ENCODE measurements at places on chromosomes 3 and 15. TPM values are rescaled to one million over a fixed set of nuclear protein-coding genes. Genes with fewer than 3 reads are reported as not detected.
A peak's percentile ranks its signal among the peaks of the same experiment; 100 is the strongest.

- no peak for DNase-seq
Measured at GRCh38 chr3:123449102-123449996, 459 bp upstream of the ADCY5 start.

GRCh38 chr3:38878646-38879045 is 62.6 kb upstream of the SCN10A start:
- DNase-seq = no peak

DNA sequence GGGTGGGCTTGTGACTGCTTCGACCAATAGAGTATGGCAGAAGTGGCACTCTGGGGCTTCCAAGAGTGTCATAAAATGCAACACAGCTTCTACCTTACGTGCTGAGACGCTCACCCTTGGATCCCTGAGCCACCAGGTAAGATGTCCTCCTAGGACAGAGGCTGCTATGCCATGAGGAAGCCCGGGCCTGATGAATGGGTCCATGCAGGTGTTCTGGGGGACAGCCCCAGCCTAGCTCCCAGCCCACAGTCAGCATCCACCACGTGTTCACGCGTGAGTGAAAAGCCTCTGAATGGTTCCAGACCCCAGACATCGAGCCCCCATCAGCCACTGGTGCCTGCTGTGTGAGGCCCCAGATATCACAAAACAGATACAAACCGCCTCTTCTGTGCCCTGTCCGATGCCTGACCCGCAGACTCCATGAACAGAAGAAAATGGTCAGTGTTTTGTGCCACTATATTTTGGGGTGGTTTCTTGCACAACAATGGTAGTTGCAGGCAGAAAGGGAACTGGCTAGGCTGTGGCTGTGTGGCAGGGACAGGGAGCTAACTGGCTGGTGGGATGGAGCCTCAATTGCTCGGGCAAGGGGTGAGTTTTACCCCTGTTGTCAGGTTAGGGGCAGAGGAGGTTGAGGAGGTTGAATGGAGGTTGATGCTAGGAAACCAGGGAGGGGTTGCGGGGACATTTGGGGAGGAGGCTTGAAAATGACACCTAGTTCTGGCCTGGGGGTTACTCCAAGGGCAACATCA is 92.2 kb downstream of the LINGO1 start:
- DNase-seq = peak; percentile 59

- no peak for DNase-seq
Measured at GRCh38 chr15:98164571-98164970, 204.1 kb downstream of the ARRDC4 start.

GRCh38 chr3:24907106-24907505 is 412.5 kb upstream of the THRB start:
- DNase-seq = no peak

GRCh38 chr3:23390446-23390845 is 187.3 kb downstream of the UBE2E2 start:
- no peak for DNase-seq

- DNase-seq = no peak
Measured at GRCh38 chr15:77402740-77403379, 17.0 kb downstream of the PEAK1 start.

GRCh38 chr3:53721187-53722119 is 124.8 kb downstream of the CHDH start:
- DNase-seq = no peak

DNA sequence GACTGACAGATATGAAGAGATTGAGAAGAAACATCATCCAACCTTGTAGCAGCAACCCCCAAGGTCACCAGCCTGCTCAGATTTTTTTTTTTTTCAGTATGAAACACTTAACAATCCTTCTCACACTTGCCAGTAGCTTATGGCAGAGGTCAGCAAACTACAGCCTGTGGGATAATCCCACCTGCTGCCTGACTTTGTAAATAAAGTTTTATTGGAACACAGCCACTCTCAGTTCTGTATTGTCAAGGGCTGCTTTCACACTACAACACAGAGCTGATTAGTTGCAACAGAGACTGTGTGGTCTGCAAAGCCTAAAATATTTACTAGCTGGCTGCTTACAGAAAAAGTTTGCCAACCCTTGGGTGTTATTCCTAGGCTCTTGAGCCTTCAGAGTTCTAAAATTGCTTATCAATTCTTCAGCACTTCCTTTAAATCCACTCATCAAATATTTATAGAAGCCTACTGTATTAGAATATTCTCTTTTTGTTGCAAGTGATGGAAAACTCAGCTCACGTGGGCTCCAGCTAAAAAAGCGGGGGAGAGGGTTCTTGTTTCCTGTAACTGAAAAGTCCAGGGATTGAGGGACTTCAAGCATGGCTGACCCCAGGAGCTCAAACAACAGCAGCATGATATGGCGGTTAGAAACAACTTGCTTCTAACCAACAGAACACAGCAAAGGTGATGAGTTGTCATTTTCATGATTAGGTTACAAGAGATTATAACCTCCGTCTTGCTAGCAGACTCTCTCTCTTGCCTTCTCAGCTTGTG is 246.1 kb downstream of the SHQ1 start:
- DNase-seq = no peak

GRCh38 chr3:197297002-197297401 is 1.4 kb downstream of the DLG1 start:
- DNase-seq = no peak

DNA sequence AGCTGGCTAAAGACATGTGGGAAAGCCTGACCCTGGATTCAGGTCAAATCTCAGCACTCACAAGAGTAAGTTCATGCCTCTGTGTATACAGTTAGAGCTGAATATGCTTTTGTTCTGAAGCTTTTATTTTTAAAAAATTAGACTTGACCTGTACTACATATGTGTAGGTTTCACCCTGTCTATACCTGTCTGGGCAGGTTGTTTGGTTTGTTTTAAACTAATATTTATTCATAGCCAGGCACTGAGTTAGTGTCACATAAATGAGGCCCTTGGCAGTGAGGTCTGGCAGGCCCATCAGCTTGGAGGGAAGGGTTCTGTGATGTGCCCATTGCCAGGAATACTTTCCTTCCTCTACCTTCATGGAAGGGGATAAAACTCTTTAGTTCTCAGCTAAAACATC is 1.9 kb downstream of the DNAJA4 start:
- DNase-seq = no peak

GRCh38 chr15:88243895-88244787 is 12.4 kb downstream of the NTRK3 start:
- peak; percentile 15 for DNase-seq

GRCh38 chr15:76345583-76345879 is 9.0 kb downstream of the ISL2 start:
- no peak for DNase-seq

- no peak for DNase-seq
Measured at GRCh38 chr3:100591411-100591810, 18.0 kb upstream of the ADGRG7 start.

- no peak for DNase-seq
Measured at GRCh38 chr15:60043744-60044435, 39.8 kb downstream of the FOXB1 start.

DNA sequence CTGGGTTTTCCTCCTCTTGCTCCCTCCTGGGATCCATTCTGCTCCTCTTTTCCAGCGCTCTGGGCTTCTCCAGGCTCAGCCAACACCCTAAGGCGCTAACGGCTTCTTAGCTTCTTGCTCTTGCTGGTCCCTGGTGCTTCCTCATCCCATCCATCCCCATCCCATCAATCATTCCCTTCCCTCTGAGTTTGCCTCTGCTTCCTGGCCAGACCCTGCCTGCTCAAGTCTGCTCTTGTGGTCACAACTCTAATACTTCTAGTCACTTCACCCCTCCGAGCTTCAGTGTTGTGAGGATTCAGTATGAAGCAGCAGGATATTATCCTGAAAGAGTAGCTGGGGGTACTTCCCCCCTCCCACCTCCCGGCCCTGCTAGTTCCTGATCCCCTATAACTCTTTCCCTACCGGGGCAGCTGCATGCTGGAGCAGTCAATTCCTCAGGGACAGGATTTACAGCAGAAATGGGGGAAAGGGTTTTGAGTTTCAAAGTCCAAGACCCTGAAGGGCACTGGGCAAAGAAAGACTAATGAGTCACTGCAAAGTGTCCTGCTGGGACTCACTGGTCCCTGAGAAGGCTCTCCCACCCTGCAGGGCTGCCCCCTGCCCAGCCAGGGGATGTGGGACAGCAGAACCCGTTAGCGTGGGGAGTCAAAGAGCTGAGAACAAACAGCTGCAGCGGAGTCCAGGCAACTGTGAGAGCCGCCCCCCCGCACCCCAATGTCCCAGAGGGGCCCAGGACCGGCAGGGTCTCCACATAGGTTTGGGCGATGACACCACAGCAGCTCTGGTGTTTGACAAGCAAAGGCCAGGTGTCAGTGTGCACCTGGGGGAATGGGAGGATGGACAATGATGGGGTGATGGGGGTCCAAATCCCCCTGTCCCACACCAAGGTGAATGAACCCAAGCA is 2.3 kb upstream of the SYNM start:
- peak; percentile 75 for DNase-seq

DNA sequence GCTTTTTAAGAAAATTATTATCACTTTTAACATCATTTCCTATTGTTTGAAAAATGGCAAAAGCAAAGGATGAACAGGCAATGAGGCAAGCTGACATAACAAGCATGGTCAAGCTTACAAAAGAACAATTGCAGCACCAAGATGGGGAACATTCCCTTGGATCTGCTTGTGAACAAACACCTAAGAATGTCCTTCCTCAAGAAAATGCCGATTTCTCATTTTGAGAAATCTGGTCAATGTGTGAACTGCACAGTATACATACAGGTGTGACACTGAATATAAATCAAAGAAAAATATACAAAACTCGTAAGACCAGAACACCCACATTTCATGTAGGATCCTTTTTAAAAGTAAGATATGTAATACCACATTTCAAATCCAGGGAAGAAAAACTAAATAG is 58.9 kb downstream of the LRRFIP2 start:
- no peak for DNase-seq

GRCh38 chr3:133662278-133662651 is 524 bp upstream of the TOPBP1 start:
- no peak for DNase-seq

DNA sequence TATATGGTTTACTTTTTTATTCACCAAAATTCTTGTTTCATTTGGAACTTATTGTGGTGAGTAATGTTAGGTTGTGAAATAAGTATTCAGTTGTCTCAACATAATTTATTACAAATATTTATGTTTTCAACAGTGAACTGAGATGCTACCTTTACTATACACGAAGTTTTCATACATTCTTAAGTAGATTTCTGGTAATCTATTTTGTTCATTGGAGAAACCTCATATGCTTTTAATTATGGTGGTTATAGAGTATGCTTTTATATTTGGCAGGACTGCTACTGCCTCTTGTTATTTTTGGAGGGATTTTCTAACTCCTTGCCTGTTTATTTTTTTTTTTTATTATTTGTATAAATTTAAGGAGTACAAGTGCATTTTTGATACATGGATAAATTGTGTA is 253.1 kb downstream of the NLGN1 start:
- no peak for DNase-seq

DNA sequence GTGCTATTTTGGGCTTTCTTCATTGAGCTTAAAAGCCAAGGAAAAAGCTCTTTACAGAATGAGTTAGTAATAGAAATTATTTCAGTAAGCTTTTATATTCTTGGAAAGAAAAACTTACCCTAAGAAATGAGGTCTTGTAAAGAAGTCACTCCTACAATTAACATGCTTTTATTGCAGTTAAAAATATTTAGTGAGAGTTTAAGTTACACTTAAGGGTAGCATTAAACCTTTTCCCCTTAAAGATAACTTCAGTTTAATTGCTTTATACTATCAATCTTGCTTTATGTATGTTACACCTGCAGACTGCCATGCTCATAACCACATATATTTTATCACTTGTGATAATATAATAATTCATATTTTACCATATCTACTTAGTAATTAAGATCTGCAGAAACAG is 426.2 kb downstream of the PLCL2 start:
- no peak for DNase-seq

GRCh38 chr15:96860741-96861140 is 530.2 kb downstream of the NR2F2 start:
- no peak for DNase-seq

DNA sequence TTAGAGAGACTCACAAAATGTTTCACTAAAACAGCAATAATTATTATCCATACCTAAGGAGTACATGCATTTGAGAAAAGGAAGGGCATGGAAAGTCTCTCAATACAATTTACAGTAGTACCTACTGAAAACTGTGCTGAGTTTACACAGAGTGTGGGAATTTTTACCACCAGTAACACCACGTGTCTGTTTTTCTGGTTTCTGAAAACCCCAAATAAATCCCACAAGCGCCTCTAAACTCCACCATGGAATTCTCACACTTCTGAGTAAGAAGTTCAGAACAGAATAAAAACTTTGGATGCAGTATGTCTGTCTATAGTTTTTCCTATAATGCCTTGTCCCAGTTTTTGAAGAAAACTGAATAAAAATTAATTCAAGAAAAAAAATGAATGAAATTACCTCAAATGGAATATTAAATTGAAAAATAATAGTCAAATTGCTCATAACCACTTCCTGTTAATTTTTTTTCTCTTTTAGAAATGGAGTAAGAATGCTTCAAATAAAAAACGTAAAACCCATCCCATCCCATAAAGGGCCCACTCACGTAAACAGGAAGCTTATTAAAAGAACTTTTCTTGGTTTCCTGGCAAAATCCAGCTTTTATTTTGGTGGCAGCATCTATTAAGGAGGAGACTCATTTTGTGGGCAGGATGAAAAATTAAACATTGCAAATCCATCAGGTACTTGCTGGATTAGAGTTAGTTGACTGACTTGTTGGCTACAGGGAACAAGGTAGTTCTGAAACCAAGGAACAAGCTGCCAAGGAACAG is 378.1 kb downstream of the TIGIT start:
- no peak for DNase-seq

GRCh38 chr3:187616307-187616972 is 53.8 kb downstream of the SST start:
- no peak for DNase-seq

GRCh38 chr15:70071799-70072198 is 25.9 kb downstream of the TLE3 start:
- DNase-seq = no peak

DNA sequence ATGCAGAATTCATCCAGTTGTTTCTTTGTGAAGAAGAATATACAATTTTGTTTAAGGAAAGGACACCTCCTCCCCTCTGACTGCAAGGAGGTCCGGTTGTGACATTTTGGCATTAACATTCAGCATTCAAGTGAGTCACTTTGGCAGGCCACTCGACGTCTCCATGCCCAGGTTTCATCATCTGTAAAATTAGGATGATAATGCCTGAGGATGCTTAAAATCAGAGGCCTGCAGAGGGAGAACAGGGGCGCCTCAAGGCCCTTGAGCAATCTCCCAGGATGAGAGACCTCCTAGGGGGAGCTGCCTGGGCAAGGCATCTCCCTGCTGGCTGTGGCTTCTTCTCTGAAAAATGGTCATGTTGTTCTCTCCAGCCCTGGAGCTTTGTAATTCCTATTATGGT is 236.0 kb downstream of the CACNA2D3 start:
- DNase-seq = peak; percentile 82

C3orf20 gene
- total RNA-seq = 0.10 TPM

BCHE gene
- 35.6 TPM for total RNA-seq

SLC24A5 gene
- total RNA-seq = not detected

RASL12 gene
- 93.9 TPM for total RNA-seq

ADCY5 gene
- total RNA-seq = 41.1 TPM

SRPRB gene
- total RNA-seq = 35.7 TPM

GPR171 gene
- total RNA-seq = 0.83 TPM

ADAMTS9 gene
- 105 TPM for total RNA-seq

CTXN2 gene
- total RNA-seq = not detected
